Right ventricle myocardium inferior (tissue), 1 donor: ENCODE measurements at places on chromosomes 11 and 22.

DNA sequence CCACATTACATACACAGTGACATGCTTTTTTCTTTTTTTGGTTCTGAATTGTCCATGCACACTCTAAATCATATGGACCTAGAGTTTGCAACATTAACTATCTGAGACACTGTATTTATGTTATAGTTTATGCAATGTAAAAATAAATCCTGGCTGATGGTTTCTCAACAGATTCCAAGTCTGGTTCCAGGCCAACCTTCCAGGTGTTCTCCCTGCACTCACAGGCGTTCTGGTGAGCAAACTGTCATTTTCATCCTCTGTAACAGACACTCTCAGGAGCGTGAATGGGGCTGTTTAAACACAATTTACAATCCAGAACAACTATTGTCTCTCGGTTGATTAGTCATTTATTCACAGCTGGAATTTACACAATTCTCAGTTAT, 36.5 kb upstream of the ANKK1 start:
- DNase-seq, result no peak

GRCh38 chr11:5671831-5672230, 13.0 kb downstream of the TRIM5 start:
- DNase-seq, result no peak

- DNase-seq, result no peak
Measured at GRCh38 chr22:25380122-25380747, 160.8 kb downstream of the CRYBB2 start.

DNA sequence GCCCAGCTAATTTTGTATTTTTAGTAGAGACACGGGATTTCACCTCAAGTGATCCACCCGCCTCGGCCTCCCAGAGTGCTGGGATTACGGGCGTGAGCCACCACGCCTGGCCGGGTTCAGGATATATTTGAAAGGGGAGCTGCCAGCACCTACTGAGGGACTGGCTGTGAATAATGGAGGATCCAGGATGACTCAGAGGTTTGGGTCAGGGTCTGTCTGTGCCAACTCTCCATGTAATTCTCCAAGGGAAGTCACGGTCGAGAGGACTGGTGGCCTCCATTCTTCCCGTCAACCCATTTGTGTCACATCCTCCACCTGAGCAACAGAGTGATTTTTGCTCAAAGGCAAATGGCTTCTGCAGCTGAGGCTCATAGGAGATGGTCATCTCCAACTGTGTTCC, 3.6 kb upstream of the ARRB1 start:
- DNase-seq, result no peak

DNA sequence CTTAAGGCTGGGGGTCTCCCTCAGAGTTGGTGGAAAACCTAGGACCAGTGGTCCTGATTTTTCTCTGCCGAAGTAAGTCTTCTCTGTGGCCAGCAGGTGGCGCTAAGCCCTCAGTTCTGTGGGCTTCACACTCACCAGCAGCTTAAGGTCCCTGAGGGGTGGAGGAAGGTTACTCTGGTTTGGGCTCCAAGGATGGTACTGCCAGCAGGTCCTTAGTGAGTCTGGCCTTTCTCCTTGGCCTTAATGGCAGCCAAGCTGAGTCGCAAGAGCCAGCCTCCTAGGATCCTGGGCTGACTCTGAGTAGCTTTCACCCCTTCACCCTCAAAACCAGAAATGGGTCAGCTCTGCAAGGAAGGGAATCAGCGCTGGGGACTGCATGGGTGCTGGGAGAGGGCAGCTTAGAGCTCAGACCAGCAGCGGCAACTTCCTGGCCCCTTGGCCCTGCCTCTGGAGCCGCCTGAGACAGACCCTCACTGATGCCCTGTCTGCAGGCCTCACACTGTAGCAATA, 4.4 kb downstream of the KCNJ11 start:
- no peak for DNase-seq

DNA sequence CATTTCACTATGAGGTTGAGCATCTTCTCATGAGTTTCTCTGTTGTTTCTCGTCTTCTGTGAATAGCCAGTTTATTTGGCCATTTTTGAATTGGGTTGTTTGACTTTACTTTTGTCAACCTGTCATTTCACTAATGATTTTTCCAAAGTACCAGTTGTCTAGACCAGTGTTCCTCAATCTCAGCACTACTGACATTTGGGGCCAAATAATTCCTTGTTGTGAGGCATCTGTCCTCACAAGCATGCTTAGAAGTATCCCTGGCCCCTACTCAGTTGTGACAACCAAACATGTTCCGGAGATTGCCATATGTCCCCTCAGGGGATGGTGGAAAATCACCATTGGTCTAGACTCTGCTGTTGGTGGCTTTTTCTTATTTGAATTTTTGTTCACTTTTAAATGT, 87.7 kb upstream of the GNAZ start:
- DNase-seq, result no peak

DNA sequence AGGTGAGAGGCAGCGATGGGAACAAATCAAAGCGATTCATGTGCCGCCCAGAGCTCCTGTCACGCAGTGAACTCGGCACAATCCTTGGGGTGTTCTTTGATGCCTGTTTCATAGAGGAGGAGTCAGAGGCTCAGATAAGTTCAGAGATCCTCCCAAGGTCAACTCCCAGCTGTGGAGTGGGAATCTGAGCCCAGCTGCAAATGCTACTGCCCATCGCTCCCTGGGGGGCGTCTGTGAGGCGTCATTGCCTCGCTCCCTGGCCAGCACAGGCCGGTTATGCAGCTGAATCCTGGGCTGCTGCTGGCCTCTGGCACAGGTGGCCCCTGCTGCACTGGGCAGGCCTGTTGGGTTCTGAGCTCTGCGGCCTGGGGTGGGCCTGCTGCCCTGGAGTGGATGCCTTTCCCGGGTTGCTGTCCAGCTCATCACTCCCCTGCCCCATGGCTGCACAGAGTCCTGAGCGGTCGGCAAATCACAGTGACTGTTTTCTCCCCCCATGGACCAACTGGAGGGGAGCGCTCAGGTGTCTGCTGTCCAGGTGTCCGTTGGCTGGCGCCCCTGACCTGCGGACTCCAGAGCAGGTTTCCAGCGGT, 36.3 kb upstream of the SHISAL1 start:
- no peak for DNase-seq

DNA sequence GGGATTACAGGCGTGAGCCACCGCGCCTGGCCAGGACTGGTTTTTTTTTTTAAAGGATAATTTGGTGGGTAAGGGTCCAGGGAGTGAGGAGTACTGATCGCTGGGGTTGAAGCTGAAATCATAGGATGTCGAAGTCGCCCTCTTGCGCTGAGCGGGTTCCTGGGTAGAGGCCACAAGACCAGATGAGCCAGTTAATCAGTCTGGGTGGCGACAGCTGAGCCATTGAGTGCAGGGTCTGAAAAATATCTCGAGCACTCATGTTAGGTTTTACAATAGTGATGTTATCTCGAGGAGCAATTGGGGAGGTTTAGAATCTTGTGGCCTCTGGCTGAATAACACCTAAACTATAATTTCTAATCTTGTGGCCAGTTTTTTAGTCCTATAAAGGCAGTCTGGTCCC, 7.8 kb downstream of the APOL5 start:
- no peak for DNase-seq

- DNase-seq, result no peak
Measured at GRCh38 chr11:10524471-10524870, 16.5 kb downstream of the RNF141 start.

DNA sequence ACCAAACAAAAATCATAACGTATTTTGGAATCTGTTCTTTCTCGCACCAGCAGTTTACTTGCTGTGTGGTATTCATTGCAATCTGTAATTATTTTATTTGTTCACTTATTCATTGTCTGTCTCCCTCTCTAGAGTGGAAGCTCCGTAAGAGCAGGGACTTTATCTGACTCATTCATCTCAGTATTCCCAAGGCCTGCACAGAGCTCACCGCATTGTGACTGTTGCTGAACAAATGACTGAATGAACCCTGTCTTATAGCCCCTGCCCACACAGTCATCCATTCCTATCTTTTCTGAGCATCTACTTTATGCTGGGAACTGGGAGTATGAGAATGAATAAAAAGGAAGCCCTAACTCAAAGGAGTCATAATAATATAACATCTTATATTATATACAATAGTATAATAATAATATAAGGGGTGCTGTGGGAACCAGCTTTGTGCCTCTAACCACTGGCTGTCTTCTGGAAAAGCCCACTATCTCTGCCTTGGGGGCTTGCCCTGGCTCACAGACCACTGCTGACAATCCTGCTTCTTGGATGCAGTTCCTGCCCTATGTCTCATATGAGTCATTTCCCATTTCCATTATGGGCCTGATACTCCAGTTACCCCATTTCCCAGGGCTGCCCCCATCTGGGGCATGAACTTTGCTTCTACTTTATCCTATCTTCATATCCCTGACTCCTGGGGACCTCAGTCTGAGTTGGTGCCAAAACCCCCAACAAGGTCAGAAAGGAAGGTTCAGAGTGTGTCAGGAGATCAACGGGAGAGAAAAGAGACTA, 11.0 kb downstream of the XRRA1 start:
- no peak for DNase-seq

DNA sequence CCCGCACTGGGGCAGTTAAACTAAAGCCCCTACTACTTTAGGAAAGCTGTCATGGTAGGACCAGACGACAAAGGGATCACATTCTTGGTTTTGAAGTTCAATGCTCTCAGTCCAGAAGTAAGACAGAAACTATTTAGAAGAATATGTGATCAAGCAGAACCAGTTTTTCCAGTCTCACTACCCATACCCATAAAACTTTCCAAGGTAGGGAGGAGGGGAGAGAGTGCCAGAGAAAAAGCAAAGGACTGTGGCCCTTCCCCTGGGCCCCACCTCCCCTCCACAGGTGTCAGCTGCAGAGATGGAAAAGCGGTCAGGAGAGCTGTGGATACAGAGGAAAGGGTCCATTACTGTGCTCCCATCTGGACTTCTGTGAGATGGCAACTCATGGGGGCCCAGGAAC, 587.1 kb downstream of the SOX6 start:
- DNase-seq, result no peak

GRCh38 chr11:32462011-32462690, 26.8 kb upstream of the WT1 start:
- DNase-seq, result no peak

DNA sequence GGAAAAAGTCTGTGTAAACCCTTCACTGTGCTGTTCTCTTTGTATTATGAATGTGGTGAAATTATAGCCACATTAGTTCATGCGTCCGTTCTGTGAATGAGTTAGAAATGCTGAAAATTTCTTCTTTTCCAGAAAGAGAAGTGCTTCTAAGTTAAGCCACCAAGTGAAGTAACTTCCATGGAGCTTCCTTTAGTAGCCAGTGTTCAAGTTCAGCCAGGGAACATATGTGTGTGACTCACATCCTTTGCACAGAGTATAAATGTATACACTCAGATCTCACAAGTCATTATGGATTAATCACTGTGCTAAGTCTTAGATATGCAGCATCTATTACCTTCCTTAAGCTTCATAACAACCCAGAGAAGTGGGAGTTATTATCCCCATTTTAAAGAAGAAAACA, 3.1 kb upstream of the MMP8 start:
- no peak for DNase-seq

DNA sequence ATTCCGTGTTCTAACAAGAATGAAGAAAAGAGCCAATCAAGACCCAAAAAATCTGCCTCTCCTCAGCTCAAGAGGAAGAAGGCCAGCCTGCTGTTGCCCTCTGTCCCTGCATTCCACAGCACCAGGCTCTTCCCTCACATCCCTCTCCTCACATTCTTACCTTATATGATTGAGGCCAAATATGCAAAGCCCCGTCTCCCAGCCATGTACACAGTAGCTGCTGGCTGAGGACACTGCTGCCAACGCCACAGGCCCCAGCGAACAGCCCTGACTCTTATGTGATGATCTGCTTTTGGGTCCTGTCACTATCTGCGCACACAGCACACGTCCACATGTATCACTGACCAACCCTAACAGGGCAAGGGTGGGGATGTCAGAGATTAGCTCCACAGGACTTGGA, 60.2 kb downstream of the MICAL3 start:
- DNase-seq, result no peak

DNA sequence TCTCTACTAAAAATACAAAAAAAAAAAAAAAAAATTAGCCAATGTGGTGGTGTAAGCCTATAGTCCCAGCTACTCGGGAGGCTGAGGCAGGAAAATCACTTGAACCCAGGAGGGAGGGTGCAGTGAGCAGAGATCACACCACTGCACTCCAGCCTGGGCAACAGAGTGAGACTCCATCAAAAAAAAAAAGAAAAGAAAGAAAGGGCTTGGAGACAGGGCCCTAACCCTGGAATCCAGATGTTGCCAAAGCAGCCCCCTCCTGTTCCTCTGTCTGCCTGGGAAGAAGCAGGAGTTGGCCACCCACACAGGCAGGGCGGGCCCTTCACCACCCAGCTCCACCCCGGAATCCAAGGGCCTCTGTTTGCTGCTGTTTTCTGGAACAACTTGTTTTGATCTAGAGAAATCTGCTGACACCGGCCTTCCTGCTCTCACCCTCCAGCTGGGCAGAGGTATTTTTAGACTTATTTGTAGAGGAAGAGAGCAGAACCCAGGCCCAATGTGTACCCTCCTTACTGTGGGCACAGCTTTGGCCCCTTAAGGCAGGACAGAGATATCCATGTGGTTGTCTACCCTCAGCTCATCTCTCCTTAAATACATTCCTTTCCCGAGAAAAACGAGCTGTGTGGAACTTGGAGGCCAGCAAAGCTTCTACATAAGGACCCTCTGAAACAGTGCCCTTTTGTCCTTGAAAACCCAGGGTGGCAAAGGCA, 2.7 kb upstream of the NEAT1 start:
- DNase-seq, result peak; percentile 94

DNA sequence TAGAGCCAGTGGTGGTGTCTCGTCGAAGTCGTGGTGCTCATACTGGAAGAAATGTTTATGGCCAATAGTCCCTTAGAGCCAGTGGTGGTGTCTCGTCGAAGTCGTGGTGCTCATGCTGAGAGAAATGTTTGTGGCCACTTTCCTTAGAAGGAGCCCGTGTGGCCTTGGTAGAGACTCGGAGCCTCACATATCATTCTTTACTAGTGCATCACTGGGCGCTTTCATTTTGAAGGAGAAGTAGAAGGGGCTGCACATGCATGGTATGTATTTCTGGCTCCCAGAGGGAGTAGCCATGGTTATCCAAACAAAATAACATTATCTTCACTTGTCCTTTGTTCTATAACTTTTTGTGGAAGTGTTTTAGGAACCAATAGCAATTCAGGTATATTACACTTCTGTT, 69.5 kb downstream of the JAM3 start:
- no peak for DNase-seq

DNA sequence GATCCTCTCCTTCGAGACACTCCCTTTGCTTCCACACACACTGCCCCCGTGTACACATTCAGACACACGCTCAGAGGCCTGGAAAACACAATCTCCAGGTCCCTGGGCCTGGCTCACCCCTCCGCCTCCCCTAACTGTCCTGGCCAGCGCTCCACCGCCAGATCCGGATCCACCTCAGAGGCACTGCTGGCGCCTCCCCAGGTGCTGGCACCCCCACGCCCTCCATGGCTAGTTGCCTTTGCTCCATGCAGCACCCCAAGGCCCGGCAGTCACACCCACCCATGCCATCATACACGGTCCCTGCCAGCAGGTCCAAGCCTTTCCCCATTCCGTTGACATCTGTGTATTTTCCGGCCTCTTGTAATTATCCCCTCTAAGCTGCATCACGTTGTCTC, 11.1 kb downstream of the SPTBN2 start:
- DNase-seq, result no peak

DNA sequence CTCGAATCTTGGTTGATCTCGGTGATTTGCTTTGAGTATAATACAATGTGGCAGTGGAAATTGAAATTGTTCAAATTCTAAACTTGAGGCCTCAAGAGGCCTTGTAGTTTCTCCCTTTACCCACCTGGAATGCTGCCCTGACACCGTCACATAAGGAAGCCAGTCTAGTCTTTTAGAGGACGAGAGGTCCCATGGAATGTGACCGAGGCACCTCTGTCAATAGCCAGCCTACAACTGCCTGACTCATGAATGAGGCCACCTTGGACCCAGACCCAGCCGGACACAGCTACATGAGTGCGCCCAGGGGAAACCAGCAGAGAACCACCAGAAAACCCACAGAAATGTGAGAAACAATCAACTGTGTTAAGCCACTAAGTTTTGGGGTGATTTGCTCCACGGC, 52.5 kb downstream of the RPL27A start:
- no peak for DNase-seq
